ENCODE measurements at places on chromosomes 12 and 14.

DNA sequence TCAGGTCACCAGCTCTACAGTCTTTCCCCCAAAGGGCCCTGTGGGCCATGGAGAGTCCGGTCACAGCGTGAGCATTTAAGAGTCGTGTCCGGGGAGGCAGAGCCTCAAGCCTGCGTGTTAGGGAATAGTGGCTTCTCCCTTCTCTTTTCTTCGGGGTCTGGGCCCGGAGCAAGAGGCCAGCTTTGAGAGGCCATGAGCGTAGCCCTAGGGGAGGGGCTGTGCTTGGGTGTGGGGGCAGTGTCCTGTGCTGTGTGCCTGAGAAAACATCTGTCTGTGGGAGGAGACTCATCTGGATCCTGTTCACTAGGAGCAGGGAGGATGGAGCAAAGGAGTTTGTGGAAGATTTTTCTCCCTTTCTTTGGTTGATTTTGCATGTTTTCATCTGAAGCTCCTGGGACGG, 5.3 kb downstream of the LRP1-AS start:
- no peak for DNase-seq

DNA sequence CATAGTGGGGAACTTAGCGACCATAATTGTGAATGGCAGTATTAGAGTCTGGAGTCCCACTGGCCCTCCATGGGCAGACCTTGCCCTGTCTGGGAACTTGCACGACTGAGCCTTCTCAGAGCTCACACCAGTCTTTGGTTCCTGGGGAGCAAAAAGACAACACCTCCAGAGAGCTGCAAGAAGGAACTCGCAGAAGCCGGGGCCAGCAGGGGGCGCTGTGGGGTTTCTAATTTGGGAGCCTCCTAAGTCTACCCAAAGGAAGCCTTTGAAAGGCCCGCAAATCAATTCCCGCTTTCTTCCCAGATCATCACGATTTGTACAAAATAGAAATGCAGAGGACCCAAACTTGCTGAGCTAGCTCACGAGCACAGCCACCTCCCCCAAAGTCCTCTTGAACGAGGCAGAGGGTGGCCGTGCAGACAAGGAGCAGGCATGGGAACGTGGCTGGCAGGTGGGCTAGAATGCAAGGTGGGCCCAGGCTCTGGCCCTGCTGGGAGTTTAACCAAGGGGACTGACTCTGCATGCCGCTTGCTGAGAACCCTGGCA, 46.3 kb upstream of the FBXO21 start:
- DNase-seq, result peak; percentile 58

GRCh38 chr12:28824849-28825248, 324.2 kb upstream of the FAR2 start:
- no peak for DNase-seq

- no peak for DNase-seq
Observed at GRCh38 chr12:27469176-27469736, 22.7 kb downstream of the SMCO2 start.

GRCh38 chr12:65867394-65867793, 43.1 kb downstream of the HMGA2 start:
- no peak for DNase-seq

- no peak for DNase-seq
Observed at GRCh38 chr14:50961605-50962221, 17.4 kb upstream of the PYGL start.

GRCh38 chr12:25730489-25731349, 177.6 kb upstream of the LMNTD1 start:
- DNase-seq, result no peak

GRCh38 chr14:105118646-105119407, 49.7 kb downstream of the JAG2 start:
- no peak for DNase-seq

DNA sequence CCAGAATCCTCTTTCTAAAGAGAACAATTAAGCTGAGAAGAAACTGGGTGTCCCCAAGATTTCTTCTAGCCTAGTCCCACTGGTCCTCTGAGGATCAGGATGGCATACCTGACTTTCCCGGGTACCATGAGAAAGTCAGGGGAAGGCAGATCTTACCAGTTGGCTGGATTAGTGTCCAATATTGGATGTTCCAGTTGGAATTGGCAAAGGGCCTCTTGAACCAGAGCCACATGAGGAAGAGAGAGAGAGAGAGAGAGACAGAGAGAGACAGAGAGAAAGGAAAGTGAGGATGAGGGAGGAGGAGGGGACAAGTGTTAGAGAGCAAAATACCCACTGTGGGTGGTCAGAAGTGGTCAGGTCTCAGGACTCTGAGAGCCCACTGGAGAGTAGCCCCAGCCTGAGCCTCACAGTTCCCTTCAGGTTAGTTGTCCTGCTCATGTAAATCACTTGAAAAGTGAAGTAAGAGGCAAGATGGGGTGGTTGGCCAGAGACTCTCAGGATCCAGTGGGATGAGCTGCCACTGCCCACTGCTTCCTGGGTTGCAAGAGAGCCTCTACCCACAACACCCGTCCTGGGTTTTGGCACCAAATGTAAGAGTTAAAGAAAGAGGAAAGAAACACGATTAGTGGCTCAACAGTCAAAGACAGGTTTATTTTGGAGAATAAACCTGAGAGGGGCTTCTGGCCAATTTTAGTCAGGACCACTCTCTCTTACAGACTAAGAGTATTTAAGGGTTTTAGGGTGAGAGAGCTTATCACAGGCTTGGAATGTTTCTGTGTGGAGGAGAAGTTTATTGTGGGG, 28.4 kb upstream of the A2M start:
- DNase-seq, result no peak

GRCh38 chr12:85955127-85955526, 81.0 kb downstream of the NTS start:
- DNase-seq, result peak; percentile 3

DNA sequence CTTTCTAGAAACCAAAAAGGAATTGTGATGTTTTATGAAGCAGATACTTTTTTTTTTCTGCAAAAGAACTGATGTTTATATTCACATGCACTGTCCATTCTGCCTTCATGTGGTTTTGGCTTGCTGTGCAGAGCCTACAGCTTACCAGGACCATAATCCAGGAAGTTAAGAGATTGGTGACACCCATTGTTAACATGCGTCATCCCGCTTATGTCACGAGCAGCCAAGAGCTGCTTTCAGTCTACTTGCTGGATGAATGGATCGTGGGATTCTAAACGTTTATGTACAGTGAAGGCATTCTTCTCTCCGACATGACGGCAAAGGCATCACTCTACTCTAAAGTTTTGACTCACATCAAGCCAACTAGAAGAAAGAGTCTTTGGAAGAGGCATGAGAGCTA, 76.6 kb downstream of the PAX9 start:
- no peak for DNase-seq

DNA sequence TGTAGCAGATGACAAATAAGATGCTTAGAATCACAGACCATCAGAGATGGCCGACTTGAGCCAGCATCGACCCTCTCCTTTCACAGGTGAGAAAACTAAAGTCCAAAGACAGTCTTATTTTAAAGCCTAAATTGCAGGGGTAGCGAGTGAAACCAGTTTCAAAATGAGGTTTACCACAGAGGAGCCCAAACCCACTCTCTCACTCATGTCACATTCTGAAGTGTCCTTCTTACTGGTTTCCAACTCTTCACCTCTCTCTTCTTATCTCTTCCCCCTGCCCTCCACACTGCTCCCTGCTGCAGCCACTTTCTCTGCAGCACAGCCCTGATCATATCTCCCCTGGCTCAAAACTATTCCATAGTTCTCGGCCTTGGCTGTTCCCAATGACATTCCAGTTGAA, 57.0 kb upstream of the NID2 start:
- DNase-seq, result no peak

DNA sequence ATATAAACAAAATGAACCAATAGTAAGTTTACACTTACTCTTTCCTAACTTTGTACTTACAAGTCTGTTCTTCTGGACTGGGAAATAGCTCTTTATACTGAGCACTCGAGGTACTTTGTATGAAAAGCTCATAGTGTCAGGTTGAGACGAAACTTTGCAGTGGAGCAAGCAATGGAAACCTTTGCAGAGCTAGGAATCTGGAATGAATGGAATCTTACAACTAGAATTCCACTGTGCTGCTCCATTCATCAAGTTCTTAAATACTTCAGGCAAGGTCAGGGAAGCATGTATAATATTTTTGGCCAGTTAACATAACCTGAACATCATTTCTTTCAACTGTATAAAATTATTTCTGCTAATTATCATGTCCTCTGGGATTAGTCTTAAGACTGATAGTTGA, 1327.5 kb upstream of the FLRT2 start:
- no peak for DNase-seq

GRCh38 chr14:32192712-32193373, 9.0 kb upstream of the RNU6-7 start:
- DNase-seq, result no peak

- DNase-seq, result peak; percentile 62
Observed at GRCh38 chr14:92783813-92784431, 10.2 kb upstream of the GOLGA5 start.

- DNase-seq, result no peak
Observed at GRCh38 chr14:104747876-104748275, 5.1 kb upstream of the SIVA1 start.

- DNase-seq, result no peak
Observed at GRCh38 chr12:100699209-100699608, 95.4 kb upstream of the ANO4 start.

- DNase-seq, result no peak
Observed at GRCh38 chr12:114683709-114684097, 272 bp downstream of the TBX3 start.

- DNase-seq, result no peak
Observed at GRCh38 chr12:44627387-44628166, 248.5 kb downstream of the NELL2 start.

DNA sequence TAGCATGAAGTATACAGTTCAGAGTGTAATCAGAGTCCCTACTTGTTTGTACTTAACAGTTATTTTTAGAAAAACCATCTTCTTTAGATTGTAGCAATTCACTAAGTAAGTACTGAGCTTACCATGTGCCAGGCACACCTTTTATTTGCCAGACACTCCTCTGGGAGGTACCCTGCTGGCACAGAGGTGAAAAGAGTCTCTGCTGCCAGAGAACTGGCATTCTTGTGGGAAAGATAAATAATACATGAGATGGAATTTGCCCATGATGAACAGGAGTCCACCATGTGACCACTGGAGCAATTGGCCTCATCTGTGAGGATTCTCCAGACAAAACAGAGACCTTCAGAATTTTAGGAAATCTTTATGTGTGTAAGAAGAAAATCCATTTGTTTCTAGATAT, 199.3 kb upstream of the SLC16A7 start:
- DNase-seq, result no peak

DNA sequence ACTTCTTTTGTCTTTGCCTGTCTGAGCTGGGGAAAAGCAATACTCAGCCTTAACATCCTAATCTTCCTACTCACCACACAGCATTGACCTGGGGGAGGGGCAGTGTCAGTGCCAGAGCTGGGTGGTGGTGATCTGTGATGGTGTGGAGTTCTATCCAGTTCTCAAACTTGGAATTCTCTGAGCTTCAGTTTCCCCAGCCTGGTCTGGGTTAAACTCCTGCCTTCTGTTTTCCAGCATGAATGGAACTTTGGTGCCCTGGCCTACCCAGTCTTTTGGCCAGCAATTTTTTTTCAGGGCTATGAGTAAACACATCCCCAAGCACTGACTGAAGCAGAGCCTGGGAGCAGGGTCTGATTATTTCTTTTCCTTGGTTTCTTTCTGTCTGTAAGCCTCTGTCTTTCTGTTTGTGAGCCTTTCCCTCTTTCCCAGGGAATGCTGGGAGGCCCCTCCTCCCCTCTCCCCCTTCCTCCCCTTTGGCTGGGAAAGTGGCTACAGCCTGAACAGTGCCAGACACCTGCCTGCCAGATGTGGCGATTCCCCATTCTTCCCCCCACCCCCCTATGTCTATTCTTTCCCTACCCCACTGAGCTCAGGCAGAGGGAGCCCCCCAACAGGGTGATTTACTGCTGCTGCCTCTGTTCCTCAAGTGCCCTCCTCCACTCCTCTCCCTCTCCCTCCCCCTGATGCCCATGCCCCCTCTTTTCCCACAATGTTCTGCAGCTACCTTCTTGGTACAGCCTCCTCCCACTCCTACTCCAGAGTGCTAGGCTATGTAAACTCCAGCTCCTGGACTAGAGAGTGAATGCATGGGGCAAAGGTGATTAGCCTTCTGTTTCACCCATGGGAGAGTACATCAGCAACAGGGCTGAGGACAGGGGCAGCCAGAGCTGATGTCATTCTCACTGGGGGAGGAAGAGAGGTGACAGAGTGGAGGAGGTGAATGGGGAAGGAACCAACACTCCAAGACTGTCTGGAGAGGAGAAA, 11.1 kb downstream of the GPR84 start:
- no peak for DNase-seq

DNA sequence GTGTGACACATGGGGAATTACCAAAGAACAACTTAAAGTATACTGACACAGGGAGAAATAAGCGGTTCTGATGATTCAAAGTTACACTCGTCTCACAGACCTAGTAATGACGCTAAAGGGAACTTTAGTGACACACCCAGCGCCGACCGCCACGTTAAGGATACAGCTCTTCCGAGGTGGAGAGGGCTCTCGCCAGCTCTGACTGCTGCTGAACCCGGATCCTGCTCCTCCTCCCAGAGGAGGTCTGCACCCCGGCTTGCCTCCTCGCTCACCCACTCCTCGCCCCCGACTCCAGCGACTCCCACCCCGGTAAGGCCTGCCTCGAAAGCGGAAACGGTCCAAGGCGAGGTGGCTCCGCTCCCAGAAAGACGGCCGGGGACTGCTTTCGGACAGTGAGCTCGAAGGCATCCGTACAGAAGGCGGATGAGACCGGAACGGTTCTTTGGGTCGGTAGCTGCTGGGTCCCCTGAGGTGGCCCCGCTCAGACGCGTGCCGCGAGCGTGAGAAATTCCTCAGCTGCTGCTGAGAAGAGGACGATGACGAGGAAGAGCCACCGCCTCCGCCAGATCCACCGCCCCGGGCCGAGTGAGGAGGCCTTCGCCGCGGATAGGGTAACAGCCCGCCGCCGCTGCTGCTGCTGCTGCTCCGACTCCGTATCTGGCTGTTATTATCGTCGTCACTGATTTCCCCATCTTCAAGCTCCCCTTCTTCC, 643 bp downstream of the ZFC3H1 start:
- DNase-seq, result no peak

GRCh38 chr14:39722547-39723273, 290.5 kb upstream of the FBXO33 start:
- no peak for DNase-seq

GRCh38 chr14:75906680-75907280, 75.0 kb downstream of the TGFB3 start:
- peak; percentile 21 for DNase-seq

GRCh38 chr12:131132118-131132892, 178.6 kb downstream of the ADGRD1 start:
- DNase-seq, result peak; percentile 47

DNA sequence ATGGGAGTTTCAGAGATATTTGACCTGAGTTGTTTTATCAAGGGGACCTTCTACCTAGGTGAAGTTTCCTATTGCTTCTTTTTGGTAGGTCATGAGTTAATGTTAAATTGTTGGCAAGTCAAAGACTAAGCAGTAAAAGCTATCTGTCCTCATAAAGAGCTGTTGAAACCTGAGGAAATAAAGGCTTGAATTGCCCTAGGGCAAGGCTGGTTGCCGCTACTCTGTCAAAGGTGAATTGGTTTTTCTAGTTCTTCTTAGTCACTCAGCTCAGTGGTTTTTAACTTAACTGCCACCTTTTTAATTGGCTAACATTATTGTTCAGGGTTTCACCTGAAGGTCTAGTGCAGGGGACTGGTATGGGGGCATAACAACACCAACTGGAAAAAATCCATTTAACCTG, 441.6 kb upstream of the FBXO33 start:
- no peak for DNase-seq
